ENCODE measurements at places on chromosomes 13 and 19. TPM values are rescaled to one million over a fixed set of nuclear protein-coding genes. Genes with fewer than 3 reads are reported as not detected.

The CEACAM7 gene
- not detected for total RNA-seq

DNA sequence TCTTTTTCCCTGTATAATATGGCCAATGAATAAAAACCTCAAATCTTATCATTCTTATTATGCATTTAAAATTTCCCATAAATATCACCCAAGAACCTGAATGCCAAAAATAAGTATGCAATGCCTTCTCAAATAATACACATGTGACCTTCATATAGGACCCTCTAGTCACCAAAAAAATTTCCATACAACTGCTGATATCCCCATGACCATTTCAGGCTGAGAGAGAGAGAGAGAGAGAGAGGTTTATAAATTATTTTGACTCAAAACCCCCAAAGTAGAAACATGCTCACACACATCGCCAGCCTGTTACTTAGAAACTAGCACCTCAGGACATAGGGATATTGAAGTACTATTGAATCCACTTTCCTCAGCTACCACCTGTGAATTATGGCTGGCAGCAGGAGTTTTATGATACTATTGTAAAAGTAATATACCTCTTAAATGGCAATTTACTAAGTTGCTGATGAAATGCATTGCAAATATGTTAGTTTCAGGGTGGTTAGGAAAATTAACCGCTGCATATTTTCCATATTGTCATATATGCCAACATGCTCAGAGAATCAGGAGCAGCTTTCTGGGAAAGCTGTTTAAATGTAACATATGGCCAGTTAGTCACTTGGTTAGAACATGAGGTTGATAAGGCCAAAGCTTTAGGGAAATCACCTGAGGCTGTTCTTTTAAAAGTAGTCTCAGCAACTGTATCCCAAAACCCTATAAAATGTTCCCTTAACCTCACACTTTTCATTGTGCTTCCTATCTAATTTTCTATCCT, 230.8 kb downstream of the DCT start:
- no peak overlapping the region for H3K4me3 ChIP-seq
- H3K27ac ChIP-seq, result no peak overlapping the region
- no peak for DNase-seq
- no peaks in the 10 kb centered on the region for H3K27me3 ChIP-seq
- no peaks in the 10 kb centered on the region for H3K4me1 ChIP-seq
- no peaks in the 10 kb centered on the region for H3K36me3 ChIP-seq

DNA sequence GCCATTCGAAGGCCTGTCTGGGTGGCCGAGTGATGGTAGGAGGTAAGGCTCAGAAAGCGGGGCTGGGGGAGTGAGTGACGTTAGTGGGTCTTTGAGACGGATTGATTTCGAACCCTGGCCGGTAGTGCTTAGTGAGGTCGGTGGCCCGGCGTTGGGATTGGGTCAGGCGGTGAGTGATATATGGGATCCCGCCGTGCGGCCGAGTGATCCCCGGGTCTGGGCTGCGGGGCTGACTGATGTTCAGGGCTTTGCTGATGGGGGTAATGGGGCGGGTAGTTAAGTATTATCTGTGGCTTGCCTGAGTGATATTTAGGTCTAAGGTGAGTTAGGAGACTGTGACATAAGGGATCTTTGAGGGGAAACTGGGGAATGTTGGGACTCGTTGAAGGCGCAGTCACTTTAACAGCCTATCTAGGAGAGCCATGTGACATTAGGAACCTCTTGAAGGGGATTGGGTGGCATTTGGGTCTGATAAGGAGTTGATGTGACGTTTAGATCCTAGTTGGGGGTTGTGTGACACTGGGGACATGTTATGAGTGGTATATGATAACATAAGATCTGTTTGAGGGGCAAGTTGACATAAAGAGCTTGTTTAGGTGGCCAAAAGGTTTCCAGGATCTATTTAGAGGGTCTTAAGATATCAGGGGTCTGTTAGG, 543 bp downstream of the PSMC4 start:
- H3K4me3 ChIP-seq, result peak overlapping the region; percentile 93
- DNase-seq, result no peak
- no peaks in the 10 kb centered on the region for H3K27me3 ChIP-seq
- peaks cover 10% of the 10 kb centered on the region for H3K4me1 ChIP-seq

GRCh38 chr19:10836479-10837330, 693 bp upstream of the TMED1 start:
- peak overlapping the region; percentile 89 for H3K27ac ChIP-seq
- no peaks in the 10 kb centered on the region for H3K27me3 ChIP-seq
- peaks cover 12% of the 10 kb centered on the region for H3K4me1 ChIP-seq
- DNase-seq, result no peak

GRCh38 chr13:104980586-104980985, 1554.9 kb downstream of the EFNB2 start:
- H3K27ac ChIP-seq, result no peak overlapping the region
- H3K4me1 ChIP-seq, result peaks cover 38% of the 10 kb centered on the region
- H3K4me3 ChIP-seq, result no peak overlapping the region
- no peaks in the 10 kb centered on the region for H3K27me3 ChIP-seq

DNA sequence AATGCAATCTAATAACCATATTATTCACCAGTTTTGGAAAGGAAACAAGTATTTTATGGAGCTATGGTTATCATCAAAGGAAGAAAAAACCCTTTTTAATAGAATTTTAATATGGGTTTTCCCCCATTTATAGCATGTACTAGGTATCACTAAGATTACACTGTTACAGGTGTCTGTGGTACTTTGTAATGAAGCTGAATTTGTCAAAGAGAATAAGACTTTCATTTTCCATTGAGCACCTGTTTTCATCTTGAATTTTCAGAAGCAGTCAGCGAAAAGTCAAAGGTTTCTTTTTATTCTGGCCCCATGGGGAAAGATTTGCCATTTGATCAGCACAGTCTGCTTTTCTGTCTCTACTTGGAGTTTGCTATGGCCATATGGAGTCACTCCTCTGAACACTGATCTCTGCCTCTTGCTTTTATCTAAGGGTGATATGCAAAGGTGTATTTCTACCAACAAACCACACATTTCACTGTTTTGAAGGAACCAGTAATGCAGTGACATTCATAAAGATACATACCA, 590.0 kb downstream of the DCT start:
- no peaks in the 10 kb centered on the region for H3K36me3 ChIP-seq
- no peak overlapping the region for H3K4me3 ChIP-seq
- no peak for DNase-seq
- no peaks in the 10 kb centered on the region for H3K27me3 ChIP-seq

DNA sequence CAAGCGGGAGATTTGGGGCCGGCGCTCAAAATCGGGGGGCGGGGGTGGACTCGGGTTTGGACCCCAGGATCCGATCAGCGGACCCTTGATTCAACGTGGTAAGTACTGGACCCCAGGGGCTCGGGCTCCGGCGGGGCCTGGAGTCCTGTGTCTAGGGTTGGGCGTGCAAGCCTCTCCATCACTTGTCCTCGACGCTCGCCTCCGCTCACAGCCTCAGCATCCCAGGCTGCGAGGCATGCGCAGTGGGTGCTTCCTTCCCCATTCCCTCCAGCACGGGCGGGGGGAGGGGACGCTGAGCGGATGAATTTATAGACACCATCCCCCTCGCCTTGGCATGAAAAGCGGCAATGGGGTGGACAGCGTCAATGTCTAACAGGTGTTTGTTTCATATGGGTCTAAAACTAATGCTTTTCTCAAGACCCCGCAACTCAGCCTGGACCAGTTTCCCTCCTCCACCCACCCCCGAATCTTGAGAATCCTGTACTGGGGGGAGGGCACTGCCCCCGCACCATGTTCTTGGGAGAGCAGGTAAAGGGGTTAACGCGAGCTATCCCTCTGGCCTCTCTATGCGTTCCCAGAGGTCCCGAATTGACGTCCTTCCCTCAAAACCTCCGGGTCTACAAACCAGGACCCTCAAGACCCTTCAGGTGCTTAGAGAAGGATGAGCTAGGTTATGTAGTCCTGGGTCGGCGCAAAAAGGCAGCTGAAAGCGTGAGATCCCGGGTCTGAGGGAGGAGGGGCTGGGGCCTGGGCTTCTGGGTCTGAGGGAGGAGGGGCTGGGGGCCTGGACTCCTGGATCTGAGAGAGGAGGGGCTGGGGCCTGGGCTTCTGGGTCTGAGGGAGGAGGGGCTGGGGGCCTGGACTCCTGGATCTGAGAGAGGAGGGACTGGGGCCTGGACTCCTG, 579 bp downstream of the CPT1C start:
- peaks cover 8% of the 10 kb centered on the region for H3K4me1 ChIP-seq
- H3K27ac ChIP-seq, result no peak overlapping the region
- H3K27me3 ChIP-seq, result no peaks in the 10 kb centered on the region
- H3K36me3 ChIP-seq, result peaks cover 16% of the 10 kb centered on the region
